ENCODE measurements at places on chromosomes 5 and 9.

DNA sequence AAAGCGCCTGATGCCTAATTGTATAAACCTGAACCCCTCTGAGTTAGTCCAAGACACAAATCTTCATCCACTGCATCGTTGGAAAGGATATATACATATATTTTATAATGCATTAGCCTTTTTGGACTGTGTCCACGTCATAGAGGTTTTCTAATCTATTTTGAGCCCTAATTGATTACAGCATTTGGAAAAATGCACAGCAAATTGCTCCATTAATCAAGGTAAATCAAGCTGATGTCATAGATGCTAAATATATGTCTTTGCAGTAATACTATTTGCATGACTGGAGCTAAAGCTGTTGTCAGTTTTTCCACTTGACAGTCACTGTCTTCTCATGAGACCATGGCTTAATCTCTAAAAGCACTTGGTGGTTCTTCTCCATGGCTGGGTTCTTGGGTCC, 483.5 kb upstream of the TNC start:
- H3K4me1 ChIP-seq, result no peaks in the 10 kb centered on the region
- DNase-seq, result no peak
- no peaks in the 10 kb centered on the region for H3K36me3 ChIP-seq
- H3K27me3 ChIP-seq, result peaks cover 58% of the 10 kb centered on the region
- no peak overlapping the region for H3K4me3 ChIP-seq

GRCh38 chr9:70802206-70802605, 319.2 kb downstream of the TRPM3 start:
- no peaks in the 10 kb centered on the region for H3K4me1 ChIP-seq
- no peak for DNase-seq
- H3K36me3 ChIP-seq, result no peaks in the 10 kb centered on the region
- peaks cover 51% of the 10 kb centered on the region for H3K27me3 ChIP-seq

GRCh38 chr5:33690374-33691135, 201.2 kb downstream of the ADAMTS12 start:
- H3K4me1 ChIP-seq, result no peaks in the 10 kb centered on the region
- peaks cover 19% of the 10 kb centered on the region for H3K27me3 ChIP-seq
- no peak overlapping the region for H3K4me3 ChIP-seq
- no peaks in the 10 kb centered on the region for H3K36me3 ChIP-seq

- H3K4me3 ChIP-seq, result no peak overlapping the region
- no peaks in the 10 kb centered on the region for H3K27me3 ChIP-seq
- no peaks in the 10 kb centered on the region for H3K36me3 ChIP-seq
- DNase-seq, result peak; percentile 40
- H3K4me1 ChIP-seq, result peaks cover 2% of the 10 kb centered on the region
Measured at GRCh38 chr5:124583469-124584350, 162.7 kb downstream of the ZNF608 start.

- DNase-seq, result no peak
- H3K36me3 ChIP-seq, result no peaks in the 10 kb centered on the region
- no peaks in the 10 kb centered on the region for H3K27me3 ChIP-seq
- H3K27ac ChIP-seq, result no peak overlapping the region
Measured at GRCh38 chr5:126746290-126746689, 30.6 kb upstream of the LMNB1 start.

- no peaks in the 10 kb centered on the region for H3K36me3 ChIP-seq
- H3K27ac ChIP-seq, result no peak overlapping the region
- no peaks in the 10 kb centered on the region for H3K4me1 ChIP-seq
- H3K4me3 ChIP-seq, result no peak overlapping the region
Measured at GRCh38 chr5:15338546-15338945, 161.4 kb upstream of the FBXL7 start.

- H3K27ac ChIP-seq, result no peak overlapping the region
- H3K36me3 ChIP-seq, result no peaks in the 10 kb centered on the region
- H3K4me3 ChIP-seq, result no peak overlapping the region
Measured at GRCh38 chr5:57539281-57539701, 56.7 kb upstream of the ACTBL2 start.

DNA sequence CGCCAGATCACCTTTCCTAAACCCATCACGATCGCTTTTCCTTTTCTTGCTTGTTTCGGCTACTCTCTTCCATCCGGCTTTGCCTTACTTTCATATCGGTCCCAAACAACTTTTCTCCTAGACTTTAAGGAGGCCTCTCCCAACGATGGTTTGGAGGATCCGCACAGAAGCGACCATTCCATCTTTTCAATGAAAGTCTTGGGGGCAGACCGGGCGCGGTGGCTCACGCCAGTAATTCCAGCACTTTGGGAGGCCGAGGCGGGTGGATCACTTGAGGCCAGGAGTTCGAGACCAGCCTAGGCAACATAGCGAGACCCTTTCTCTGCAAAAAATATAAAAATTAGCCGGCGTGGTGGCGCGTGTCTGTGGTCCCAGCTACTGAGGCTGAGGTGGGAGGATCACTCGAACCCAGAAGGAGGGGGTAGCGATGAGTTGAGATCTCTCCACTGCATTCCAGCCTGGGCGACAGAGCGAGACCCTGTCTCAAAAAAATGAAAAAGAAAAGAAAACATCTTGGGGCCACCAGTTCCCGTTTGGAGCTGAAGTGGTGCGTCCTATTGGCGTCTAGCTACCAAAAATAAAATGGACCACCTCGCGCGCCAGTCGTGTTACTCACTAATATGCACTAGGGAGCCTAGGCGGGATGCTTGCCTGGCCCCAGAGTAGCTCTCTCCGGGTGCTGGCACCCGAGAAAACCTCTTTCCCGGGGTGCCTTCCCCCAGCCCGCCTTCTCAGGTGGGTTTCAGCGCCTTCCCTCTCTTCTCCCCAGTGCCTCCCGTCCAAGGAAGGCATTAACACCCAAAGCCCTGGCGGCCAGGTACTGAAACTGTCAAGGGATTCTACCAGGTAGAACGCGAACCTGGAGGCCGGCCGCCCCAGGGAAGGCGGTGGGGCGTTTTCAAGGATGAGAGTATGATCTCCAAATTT, 800 bp upstream of the AP3B1 start:
- DNase-seq, result peak; percentile 41
- H3K27me3 ChIP-seq, result no peaks in the 10 kb centered on the region
- H3K4me3 ChIP-seq, result peak overlapping the region; percentile 94
- peaks cover 2% of the 10 kb centered on the region for H3K4me1 ChIP-seq
- no peaks in the 10 kb centered on the region for H3K36me3 ChIP-seq

DNA sequence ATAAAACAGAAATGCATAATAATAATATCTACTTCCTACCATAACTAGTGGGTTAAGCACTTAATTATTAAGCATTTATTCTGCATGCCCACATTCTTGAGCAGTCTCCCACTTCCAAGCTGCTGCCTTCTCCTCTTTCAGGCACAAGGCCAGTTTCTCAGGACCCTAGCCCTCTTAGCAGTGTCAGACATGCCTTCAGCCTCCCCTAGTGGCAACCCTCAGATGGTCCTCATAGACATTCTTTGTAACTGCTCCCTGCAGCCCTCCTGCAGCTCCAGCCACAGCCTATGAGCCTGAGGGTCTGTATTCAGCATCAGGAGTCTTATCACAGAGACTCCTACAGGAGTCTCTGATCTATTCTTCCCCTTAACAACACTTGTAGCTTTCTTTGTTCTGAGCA, 3.9 kb downstream of the IL9 start:
- H3K27ac ChIP-seq, result no peak overlapping the region
- no peak for DNase-seq
- H3K4me1 ChIP-seq, result peaks cover 12% of the 10 kb centered on the region
- H3K27me3 ChIP-seq, result peaks cover 10% of the 10 kb centered on the region
- H3K36me3 ChIP-seq, result no peaks in the 10 kb centered on the region

DNA sequence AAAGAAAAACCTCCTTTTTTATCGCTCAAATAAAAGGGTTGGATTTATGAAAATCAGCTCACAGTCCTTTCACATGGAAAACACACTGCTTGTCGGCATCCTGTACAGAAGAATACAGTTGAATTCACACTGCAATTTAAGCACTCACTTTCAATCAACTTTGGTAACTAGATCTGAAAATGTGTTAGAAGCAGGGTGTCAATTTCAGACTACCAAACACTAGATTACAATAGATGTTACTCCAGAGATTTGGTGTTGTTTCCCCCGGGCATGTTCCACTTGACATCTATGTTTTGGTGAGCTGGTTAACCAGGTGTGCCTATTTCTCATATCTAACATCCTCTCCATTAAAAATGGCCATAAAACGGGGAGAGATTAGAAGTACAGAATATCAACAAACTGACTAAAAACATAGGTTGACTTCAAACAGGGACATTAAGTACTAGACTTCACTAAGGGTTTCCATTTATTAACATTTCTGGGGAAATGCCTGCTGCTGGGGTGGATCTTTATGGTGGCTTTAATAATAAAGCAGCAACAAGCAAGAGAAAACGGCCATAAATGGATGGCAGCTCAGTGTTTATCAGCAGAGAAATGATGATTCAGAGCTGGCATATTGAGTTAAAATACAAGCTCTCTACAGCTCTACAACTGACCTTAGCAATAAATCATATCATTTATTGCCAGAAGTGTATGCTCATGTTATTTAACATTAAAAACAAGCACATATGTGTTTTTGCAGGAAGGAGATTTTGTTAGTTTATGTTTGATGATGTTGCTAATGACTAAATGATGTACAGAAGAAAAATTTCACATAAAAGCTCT, 158.8 kb downstream of the SLF1 start:
- H3K4me3 ChIP-seq, result no peak overlapping the region
- no peaks in the 10 kb centered on the region for H3K4me1 ChIP-seq
- no peak for DNase-seq
- H3K36me3 ChIP-seq, result no peaks in the 10 kb centered on the region

GRCh38 chr5:115179394-115180164, 9.9 kb upstream of the TRIM36 start:
- no peaks in the 10 kb centered on the region for H3K27me3 ChIP-seq
- DNase-seq, result no peak
- H3K36me3 ChIP-seq, result no peaks in the 10 kb centered on the region
- no peak overlapping the region for H3K27ac ChIP-seq
- no peaks in the 10 kb centered on the region for H3K4me1 ChIP-seq

GRCh38 chr5:3411363-3411762, 184.3 kb upstream of the IRX1 start:
- H3K4me3 ChIP-seq, result no peak overlapping the region
- H3K4me1 ChIP-seq, result no peaks in the 10 kb centered on the region

DNA sequence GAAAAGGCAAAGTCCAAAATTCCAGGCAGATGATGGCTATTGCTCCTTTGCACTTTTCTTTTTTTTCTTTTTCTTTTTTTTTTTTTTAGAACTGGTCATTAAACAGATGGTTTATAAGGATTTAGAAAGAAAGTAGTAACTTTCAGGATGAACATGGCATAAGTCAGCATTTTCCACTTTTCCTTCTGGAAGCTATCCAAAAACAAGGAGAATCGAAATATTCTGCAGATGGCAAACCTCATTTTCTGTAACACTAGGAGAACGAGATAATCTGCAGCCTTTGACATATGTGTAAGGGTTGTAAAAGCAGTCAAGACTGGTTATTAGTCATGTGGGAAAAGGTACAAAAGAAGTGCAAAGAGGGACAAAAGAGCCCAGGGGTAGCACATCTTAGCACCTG, 69.1 kb upstream of the PUM3 start:
- H3K27ac ChIP-seq, result no peak overlapping the region
- no peaks in the 10 kb centered on the region for H3K36me3 ChIP-seq
- no peak overlapping the region for H3K4me3 ChIP-seq
- no peak for DNase-seq

DNA sequence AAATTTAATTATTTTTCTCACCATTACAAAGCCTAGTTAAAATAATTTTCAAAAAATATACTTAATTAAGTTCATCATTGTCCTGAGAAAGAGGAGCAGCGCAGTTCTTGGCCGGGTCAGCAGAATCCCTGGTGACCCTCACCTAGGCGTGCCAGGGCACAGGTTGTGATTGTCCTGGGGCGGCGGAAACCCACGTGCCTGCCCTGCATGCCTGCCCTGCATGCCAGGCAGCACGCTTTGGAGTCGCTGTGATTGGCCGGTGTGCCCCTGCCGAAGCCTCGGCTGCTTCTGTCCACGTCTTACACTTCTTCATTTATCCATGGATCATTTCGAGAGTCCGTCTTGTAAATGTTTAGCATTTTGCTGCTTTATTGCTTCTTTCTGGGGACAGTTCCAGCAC, 25.6 kb downstream of the SLC12A2 start:
- no peaks in the 10 kb centered on the region for H3K36me3 ChIP-seq
- no peak overlapping the region for H3K4me3 ChIP-seq
- no peaks in the 10 kb centered on the region for H3K27me3 ChIP-seq

DNA sequence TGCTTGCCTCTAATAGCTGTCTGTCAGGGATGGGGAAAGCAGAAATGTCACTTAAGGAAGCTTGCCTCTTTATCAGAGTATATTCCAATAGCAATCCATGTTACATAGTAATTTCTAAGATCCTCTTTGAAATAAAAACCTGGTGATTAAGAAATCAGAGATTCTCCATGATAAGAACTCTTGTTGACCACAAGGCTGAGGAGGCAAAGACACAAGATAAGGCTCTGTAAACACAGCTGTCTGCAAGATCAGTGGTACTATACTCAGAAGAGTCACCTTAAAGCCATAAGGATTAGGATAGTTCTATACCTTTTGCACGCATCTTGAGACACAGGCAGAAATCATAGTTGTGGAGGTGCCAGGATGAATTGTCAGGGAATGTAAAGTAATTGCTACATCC, 40.3 kb downstream of the HEXB start:
- H3K27me3 ChIP-seq, result no peaks in the 10 kb centered on the region
- H3K27ac ChIP-seq, result no peak overlapping the region
- DNase-seq, result no peak
- H3K36me3 ChIP-seq, result peaks cover 35% of the 10 kb centered on the region
- H3K4me1 ChIP-seq, result no peaks in the 10 kb centered on the region

GRCh38 chr5:154646745-154647113, 108.4 kb upstream of the LARP1 start:
- no peaks in the 10 kb centered on the region for H3K4me1 ChIP-seq
- no peaks in the 10 kb centered on the region for H3K36me3 ChIP-seq
- no peaks in the 10 kb centered on the region for H3K27me3 ChIP-seq
- no peak overlapping the region for H3K27ac ChIP-seq

- no peaks in the 10 kb centered on the region for H3K36me3 ChIP-seq
- no peaks in the 10 kb centered on the region for H3K27me3 ChIP-seq
- no peaks in the 10 kb centered on the region for H3K4me1 ChIP-seq
- no peak overlapping the region for H3K4me3 ChIP-seq
- no peak for DNase-seq
Measured at GRCh38 chr5:14238272-14238671, 95.1 kb downstream of the TRIO start.

DNA sequence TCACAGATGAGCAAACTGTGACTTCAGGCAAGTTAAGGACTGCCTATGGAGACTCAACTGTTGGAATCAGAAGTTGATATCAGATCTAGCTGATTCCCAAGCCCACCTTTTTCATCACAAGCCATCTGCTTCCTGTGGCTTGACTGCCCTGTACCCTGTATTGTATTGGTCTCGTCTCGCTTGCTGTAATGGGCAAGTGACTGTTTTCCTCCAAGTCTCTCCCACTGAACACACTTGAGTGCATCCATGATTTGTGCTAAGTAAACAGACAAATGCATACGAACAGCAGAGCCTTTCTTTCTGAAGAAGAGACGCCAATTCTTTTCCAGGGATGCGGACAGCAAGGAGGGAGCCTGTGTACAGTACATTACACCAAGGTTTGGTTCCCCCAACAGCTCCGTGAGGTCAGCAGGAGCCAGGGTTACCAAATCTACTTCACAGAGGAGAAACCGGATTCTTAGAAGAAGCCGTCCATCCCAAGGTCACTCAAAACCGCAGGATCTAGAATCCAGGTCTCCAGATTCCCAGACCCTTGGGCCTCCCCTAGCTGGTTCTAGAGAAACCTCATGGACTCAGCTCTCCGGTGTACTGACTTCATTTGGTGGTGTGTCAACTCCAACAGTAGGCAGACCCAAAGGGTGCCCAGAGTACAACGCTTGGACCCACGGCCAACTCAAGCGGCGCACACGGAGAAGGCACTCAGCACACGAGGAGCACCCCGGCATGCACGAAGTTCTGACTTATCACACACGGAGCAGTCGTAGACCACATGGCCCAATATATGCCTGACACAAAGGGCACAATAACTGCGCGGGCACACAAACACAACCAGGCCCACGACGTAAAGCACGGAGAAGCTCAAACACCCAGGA, 1.1 kb downstream of the BAG1 start:
- peaks cover 46% of the 10 kb centered on the region for H3K36me3 ChIP-seq
- H3K27me3 ChIP-seq, result no peaks in the 10 kb centered on the region
- no peak for DNase-seq
- H3K4me3 ChIP-seq, result peak overlapping the region; percentile 98
